ENCODE measurements at places on chromosomes 12 and 14.

DNA sequence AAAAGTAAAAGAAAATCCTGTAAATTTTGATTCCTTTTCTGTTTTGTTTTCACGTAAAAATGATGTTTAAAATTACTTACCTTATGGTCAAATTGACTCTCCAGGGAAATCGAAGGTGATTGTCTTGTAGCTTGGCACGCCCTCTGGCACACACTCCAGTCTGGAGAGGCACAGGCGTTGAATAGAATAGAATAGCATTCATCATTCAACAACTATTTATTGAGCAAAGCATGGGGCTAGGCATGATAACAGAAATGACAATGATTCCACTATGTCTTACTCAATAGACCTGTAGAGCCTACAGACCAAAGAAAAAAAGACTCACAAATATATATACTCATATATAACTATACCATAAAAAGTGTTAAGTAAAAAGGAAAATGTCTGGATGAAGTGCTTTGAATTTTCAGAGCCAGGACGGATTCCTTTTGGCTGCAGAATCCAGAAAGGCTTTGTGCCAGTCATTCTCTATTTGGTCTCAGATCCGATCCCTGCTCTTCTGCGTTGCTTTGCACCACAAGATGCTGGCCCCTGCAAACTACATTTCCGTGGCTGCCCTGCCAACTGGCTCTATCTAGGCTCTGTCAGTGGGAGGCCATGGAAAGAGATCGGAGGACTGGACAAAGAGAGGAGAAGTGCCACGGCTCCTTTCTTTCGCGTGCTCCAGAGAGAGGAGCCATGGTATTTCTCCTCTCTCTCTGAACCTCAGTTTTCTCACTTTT lies 231.8 kb downstream of the CRADD start:
- DNase-seq = no peak

- no peak for DNase-seq
These were observed 193.2 kb downstream of the CHST11 start for GRCh38 chr12:104649921-104650320.

DNA sequence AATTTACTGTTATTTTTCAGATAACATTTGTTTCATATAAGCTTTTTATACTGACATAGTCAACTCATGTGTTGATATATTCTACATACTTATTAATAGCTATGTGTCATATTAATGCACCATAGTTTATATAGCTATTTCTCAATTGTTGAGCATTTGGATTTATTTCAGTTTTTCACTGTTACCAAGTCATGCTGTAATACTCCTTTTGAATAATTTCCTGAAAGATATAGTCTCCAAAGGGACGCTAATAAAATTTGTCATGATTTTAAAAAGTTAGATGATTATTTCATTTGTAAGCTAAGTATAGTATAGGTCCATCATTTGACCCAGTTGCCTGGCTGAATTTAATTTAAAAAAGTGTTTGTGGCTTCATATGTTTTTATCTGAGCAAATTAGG lies 47.8 kb downstream of the ATL1 start:
- no peak for DNase-seq

- DNase-seq = peak; percentile 49
These were observed 845 bp upstream of the RARG start for GRCh38 chr12:53232646-53233461.

GRCh38 chr12:105878964-105879363 lies 259.8 kb downstream of the NUAK1 start:
- DNase-seq = no peak

DNA sequence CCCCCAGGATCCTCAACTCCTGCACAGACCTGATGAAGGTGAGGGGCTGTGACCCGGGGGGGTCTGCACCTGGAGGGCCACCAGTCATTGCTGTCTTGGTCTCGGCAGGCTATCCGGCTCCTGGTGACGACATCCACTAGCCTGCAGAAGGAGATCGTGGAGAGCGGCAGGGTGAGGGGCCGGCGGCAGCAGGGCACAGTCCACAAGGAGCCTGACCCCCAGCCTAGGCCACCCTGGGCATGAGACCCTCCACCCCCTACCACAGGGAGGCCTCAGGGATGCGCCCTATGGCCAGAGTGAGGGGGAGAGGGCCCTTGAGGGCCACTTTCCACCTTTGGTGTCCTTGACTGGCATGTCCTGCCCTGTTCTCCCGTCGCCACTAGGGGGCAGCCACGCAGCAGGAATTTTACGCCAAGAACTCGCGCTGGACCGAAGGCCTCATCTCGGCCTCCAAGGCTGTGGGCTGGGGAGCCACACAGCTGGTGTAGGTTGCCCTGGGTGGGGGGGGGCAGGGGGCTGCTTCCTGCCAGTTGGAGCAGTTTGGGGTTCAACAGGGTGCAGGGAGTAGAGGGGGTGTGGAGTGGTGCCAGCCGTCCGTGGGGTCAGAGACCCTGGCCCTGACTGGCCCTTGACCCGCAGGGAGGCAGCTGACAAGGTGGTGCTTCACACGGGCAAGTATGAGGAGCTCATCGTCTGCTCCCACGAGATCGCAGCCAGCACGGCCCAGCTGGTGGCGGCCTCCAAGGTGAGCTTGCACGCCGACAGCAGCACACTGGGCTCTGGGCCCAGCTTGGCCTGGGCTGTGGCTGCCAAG lies 25.0 kb downstream of the HIP1R start:
- peak; percentile 86 for DNase-seq

- no peak for DNase-seq
These were observed 62.0 kb downstream of the PLEKHA5 start for GRCh38 chr12:19191563-19191962.

DNA sequence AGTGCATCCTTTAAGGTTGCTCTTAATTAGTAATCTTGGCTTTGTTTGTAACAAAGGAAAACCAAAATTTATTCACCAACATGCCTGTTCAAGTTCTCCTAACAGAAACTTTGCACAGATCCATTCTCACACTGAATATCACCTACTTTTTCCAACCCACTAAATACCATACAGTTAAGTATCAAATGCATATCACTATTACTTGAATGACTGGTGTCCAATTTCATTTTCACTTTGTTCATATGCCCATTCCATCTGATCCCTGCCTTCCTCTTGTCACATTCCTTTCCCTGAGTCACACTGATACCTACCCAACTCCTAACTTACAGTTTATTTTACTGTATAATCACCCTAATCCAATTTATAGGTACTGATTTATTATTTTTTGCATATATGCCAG lies 286.4 kb downstream of the NELL2 start:
- no peak for DNase-seq

DNA sequence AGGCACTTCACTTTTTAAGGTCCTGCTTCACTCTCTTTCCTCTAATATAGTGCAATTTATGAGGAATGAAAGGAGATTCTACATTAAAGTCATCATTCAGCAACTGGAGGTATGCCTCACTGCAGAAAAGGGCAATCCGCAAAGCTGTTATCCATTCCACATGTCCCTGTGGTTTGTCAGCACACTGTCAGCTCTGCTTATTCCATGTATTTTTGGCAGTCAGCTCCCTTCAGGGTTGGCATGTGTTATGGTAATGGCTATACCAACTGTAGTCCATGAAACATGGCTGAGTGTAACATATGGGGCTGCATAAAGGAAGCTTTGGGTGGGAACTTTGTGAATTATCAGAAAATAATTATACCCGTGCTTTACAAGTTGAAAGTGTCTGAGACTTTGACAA lies 154.1 kb downstream of the GALC start:
- DNase-seq = no peak

All from OCI-M1 (cell line).